A549 treated with Mapracorat at 1 μM for 4 hours (cell line): ENCODE measurements at places on chromosomes 6 and 20. TPM values are rescaled to one million over a fixed set of nuclear protein-coding genes. Genes with fewer than 3 reads are reported as not detected.

KCNK16 gene
- not detected in 5 replicates for total RNA-seq

EYA4 gene
- 8.3 to 10.9 TPM (median 9.2 TPM) in 5 replicates for total RNA-seq

RNF182 gene
- 3.2 to 3.6 TPM (median 3.4 TPM) in 5 replicates for total RNA-seq

ARFGEF2 gene
- 11.7 to 15.2 TPM (median 14.2 TPM) in 5 replicates for total RNA-seq

MUCL3 gene
- 0.08 to 0.20 TPM (median 0.12 TPM) in 5 replicates for total RNA-seq

DSTN gene
- 640 to 860 TPM (median 697 TPM) in 5 replicates for total RNA-seq

LHFPL5 gene
- total RNA-seq: 0.12 to 0.28 TPM in 2 of 5 replicates, not detected in the others

RAD21L1 gene
- not detected in 5 replicates for total RNA-seq

SMPDL3A gene
- 2.7 to 3.8 TPM (median 3.2 TPM) in 5 replicates for total RNA-seq

SLC35F1 gene
- not detected in 5 replicates for total RNA-seq

KHDC1L gene
- 0.29 TPM in 1 of 5 replicates, not detected in the others for total RNA-seq

DAAM2 gene
- 0.04 to 0.24 TPM (median 0.13 TPM) in 5 replicates for total RNA-seq

TMEM74B gene
- total RNA-seq: 3.0 to 5.0 TPM (median 4.7 TPM) in 5 replicates

C20orf144 gene
- total RNA-seq: 0.07 to 0.13 TPM (median 0.08 TPM) in 4 of 5 replicates, not detected in the other

SLC22A1 gene
- 1.9 to 3.3 TPM (median 2.4 TPM) in 5 replicates for total RNA-seq

LY6G6F gene
- not detected in 5 replicates for total RNA-seq

LINC00237 gene
- total RNA-seq: not detected in 5 replicates

ARFGEF3 gene
- 0.43 to 0.69 TPM (median 0.49 TPM) in 5 replicates for total RNA-seq

FAM217A gene
- total RNA-seq: not detected in 5 replicates

ZBTB12 gene
- total RNA-seq: 2.4 to 4.1 TPM (median 3.7 TPM) in 5 replicates

PAX1 gene
- total RNA-seq: 0.06 TPM in 1 of 5 replicates, not detected in the others

OTOR gene
- not detected in 5 replicates for total RNA-seq

PRDM13 gene
- total RNA-seq: 0.88 to 1.3 TPM (median 1.1 TPM) in 5 replicates

FIG4 gene
- 4.0 to 5.1 TPM (median 4.4 TPM) in 5 replicates for total RNA-seq
